ENCODE measurements at places on chromosomes 13 and 19.

- no peak for DNase-seq
Measured at GRCh38 chr13:33785384-33785783, 32.6 kb upstream of the RFC3 start.

DNA sequence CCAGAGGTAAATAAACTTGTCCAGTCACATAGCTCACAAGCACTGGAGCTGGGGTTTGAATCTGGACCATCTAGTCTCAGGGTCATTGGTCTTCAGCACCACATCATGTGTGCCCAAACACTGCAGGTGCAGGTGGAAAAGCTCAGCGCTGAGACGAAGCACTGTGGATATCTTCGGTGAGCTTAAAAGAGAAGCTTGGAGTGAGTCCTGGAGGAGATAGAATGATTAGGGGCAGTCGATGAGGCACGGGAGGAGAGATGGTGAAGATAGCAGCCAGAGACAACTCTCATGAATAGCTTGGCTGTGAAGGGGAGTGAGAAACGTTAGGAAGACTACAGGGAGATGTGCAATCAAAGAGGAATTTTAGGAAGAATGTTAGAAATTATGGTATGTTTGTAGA, 389.3 kb downstream of the FGF9 start:
- no peak for DNase-seq

- no peak for DNase-seq
Measured at GRCh38 chr13:42602906-42603305, 29.0 kb downstream of the TNFSF11 start.

- no peak for DNase-seq
Measured at GRCh38 chr19:48613024-48613851, 1.6 kb downstream of the FAM83E start.

DNA sequence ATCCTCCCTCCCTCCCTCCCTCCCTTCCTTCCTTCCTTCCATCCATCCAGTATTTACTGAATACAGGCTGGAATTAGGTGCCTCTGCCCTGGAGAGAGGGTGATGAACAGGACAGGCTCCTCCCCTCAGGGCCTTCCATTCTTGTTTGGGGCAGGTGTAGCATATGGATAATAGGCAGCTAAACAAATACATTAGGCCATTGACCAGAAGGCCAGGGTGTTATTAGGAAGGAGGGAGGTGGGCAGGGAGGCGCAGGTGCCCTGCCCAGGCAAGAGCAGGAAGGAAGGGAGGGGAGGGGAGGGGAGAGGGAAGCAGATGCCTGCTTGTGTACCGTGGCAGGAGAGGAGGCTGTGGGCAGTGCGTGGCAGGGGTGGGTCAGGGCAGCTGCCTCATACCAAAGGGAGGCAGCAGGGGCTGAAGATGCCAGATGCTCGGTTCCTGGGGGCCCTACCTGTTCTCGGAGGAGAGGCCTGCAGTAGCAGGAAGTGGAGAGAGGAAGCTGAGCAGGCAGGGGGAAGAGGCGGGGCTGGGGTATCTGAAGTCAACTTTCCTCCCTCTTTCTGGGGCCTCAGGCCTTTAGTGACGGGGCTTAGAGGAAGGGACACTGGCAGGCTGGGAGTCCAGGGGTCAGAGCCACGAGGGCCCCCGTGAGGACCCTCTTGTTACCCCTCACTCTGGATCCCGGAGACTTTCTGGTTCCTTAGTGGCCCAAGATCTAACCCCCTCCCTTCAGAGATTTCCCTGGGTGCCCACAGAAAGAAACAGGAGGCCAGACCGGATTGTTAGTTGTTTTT, at the start of gene RINL:
TSS of gene RINL (minus strand) at position 495 of the 794 bp plus-strand sequence. CDS start 1,533 bp downstream, outside the sequence.
- DNase-seq, result no peak

- DNase-seq, result no peak
Measured at GRCh38 chr13:31328549-31329235, 128.9 kb downstream of the B3GLCT start.

DNA sequence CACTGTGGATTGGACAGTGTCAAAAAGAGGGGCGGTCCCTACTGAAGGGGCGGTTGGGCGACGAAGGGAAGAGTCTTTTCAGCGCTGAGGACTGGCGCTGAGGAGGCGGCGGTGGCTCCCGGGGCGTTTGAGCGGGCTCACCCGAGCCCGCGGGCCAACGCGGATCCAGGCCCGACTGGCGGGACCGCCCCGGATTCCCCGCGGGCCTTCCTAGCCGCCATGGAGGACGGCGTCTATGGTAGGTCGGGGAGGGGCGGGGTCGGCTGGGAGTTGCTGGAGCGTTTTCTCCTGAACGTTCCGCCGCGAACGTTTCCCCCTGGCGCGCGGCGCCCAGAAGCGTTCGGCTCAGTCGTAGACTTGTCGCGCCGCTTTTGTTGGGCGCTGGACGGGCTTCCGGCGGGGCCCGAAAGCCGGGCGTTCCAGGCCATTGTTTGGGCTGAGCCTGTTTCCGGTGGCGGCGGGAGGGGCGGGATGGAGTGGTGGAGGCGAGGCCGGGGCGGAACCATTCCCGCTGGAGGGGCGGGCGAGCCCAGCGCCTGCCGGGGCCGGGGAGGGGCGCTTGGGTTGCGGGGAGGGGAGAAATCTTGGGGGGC, at the start of gene CYTH2:
TSS of gene CYTH2 (plus strand) at position 81 of the 593 bp plus-strand sequence. CDS start at position 220, 139 bp downstream.
- DNase-seq, result no peak

DNA sequence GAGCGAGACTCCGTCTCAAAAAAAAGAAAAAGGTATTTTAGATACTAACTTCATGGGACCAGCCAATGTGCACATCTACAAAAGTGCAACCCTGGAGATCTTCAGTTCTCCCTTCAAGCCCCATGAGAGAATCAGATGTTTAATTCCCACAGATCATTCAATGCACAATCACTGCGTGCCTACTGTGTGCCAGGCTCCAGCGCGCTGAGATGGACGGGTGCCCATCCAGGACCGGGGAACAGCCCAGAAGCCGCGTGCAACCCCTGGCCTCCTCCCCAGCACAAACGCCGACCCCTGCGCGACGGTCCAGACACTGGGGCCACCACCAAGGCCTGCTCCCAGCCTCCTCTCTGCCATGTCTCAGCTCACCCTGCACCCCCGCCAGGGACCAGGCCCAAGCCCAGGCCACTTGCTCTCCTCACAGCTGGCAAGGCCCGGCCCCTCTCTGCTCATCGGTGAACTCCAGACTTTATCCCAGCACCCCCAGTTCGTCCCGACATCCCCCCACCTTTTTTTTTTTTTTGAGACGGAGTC, 5.3 kb downstream of the BTBD2 start:
- DNase-seq, result no peak

Measured in forelimb muscle (tissue), 1 donor.